ENCODE measurements at places on chromosomes 6 and 20.

GRCh38 chr6:1436334-1437306 is 47.2 kb downstream of the FOXF2 start:
- no peak for DNase-seq

DNA sequence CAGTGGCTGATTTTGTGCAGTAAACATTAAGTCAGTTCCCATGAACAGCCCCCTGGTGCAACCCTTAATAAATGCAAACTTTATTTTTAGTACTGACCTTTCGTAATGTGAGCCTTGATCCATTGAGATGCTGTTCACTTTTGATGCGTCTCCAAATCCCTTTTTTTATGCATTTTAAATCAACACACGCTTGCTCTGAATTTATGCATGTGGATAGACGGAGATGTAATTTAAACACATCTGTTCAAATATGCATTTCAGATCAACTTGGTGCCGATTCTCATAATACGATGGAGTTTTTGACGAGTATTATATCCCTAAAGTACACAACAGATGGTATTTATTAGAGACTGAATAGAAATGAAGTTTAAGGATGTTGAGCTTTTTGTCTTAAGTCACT is 505.7 kb downstream of the CDKAL1 start:
- no peak for DNase-seq

GRCh38 chr6:30879684-30880427 is 4.5 kb upstream of the DDR1 start:
- no peak for DNase-seq

- no peak for DNase-seq
Measured at GRCh38 chr6:83231146-83231545, 38.0 kb downstream of the RWDD2A start.

All from stimulated activated CD8-positive, alpha-beta memory T cell treated with anti-CD3 and anti-CD28 coated beads, Interleukin-2, amount 100 ng/mL, for 1 hour (primary cell).